AML-193 (cell line): ENCODE measurements at places on chromosomes 3 and 15.
A peak's percentile ranks its signal among the peaks of the same experiment; 100 is the strongest.

DNA sequence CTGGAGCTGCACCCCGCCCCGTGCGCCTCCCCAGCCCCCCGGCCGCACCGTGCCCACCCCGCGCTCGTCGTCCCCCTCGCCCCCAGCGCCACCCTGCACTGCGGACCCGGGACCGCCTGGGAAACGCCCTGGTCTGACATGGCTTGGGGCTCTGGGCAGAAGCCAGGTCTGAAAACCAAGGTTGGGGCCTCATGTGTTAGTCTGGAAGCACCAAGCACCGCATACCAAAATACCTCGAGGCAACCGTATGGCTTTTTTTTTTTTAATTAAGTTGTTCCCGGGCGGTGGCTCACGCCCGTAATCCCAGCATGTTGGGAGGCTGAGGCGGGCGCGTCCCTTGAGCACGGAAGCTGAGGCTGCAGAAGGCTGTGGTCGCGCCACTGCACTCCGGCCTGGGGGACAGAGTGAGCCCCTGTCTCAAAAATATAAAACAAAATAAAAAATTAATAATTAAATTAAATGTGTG is 91.5 kb upstream of the CHD2 start:
- peak; percentile 48 for DNase-seq

- DNase-seq: peak; percentile 38
Measured at GRCh38 chr3:159765030-159765859, 223.4 kb upstream of the IL12A start.

DNA sequence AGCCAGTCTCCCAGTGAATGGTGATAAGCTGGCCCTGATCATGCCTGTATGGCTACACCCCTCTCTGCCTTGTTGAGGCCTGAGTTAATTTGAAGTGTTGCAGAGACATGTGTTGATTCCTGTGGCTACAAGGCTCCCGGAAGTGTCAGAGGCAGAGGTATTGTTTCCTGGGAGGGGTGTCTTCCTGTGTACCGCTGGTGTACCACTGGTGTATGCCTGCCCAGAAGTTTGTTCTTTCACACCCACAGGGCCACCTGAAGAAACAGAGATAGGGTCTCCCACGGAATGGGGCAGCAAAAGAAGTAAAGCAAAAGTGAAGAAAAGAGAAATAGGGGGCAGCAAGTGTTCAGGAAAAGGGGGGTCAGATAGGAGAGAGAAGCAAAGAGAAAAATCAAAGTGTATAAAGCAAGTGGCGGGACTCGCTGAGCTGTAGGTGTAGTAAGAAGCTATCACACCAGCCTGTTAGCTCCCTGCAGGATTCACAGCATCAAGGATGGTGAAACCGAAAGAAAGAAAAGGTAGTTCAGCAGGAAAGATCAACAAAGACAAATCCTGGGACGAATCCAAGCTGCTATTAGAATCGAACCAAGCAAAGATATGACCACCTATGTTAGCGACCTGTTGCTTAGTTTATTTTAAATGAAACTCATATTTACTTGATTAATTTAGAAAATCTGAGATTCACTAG is 36.6 kb upstream of the CD47 start:
- DNase-seq: no peak

DNA sequence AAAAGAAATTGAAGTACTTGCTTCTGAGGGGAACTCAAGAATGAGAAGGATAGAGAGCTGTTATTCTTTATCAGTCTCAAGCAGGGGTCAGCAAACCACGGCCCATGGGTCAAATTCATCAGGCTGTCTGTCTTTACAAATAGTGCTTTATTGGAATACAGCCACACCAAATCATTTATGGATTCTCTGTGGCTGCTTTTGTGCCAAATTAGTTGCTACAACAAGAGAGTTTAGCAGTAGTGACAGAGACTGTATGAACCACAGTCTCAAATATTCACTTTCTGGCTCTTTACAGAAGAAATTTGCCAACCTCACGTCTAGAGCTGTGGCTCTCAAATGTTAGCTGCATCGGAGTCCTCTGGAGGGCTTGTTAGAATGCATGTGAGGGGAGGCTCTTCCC is 258.0 kb upstream of the RARB start:
- no peak for DNase-seq

GRCh38 chr3:45412763-45413162 is 24.4 kb downstream of the LARS2 start:
- DNase-seq: no peak

DNA sequence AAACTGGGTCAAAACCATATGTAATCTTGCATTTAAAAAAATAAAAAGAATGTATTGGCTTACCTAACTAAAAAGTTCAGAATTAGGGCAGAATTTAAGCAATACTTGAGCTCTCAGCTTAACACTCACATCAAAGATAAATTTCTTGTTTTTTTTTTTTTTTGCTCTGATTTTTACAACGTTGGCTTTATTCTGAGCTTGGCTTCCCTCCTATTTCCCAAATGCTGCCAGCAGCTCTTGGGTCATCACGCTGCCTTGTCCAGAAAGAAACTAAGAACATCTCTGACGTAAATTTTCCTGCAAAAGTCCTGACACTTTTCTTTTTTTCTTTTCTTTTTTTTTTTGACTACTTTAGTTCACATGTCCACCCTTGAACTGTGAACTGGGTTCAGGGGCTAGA is 150.6 kb upstream of the TGFBR2 start:
- DNase-seq: no peak

DNA sequence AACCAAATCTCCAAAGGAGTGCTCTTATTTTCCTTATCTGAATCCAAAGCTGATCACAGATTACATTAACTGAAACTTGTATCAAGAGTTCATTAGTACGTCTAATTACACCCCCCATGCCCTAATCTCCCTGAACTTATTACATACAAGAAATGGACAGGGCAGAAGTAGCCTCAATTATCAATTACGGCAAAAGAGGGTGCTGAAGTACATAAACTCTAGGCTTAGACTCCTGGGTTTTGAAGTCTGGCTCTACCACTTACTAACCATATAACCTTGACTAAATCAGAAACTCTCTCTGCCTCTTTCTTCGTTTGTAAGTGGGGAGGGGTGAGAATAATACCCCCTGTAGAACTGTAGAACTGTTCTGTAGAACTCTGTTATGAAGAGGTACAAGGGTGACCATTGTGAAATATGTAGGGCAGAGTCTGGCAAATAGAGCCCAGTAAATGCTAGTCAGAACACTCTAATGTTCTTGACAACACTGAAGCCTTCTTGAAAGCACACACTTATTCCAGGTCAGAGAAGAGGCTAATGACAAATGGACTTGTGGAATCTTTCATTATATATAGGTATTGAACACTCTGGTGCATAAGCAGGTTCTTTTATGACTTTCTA is 19.6 kb upstream of the OR5K4 start:
- DNase-seq: peak; percentile 79
